ENCODE measurements at places on chromosomes 7 and 10. TPM values are rescaled to one million over a fixed set of nuclear protein-coding genes. Genes with fewer than 3 reads are reported as not detected.

The NRCAM gene
- total RNA-seq: 26.8 TPM

The ACTR3C gene
- total RNA-seq: 0.07 TPM

The AIMP2 gene
- total RNA-seq: 101 TPM

The CALN1 gene
- not detected for total RNA-seq

The DYNC1I1 gene
- total RNA-seq: 0.89 TPM

The MICALL2 gene
- 20.2 TPM for total RNA-seq

The PLEKHA8 gene
- total RNA-seq: 6.7 TPM

The EIF4H gene
- 398 TPM for total RNA-seq

The LEP gene
- not detected for total RNA-seq

The OPN4 gene
- total RNA-seq: not detected

The ABCC2 gene
- 0.07 TPM for total RNA-seq

The LIPK gene
- total RNA-seq: not detected

The GRM8 gene
- not detected for total RNA-seq

The IFIT2 gene
- 5.9 TPM for total RNA-seq

The IDI2 gene
- not detected for total RNA-seq

The FRMPD2 gene
- total RNA-seq: 0.05 TPM

The FRAT1 gene
- 1.1 TPM for total RNA-seq

The STAG3 gene
- total RNA-seq: 0.13 TPM

The LIPM gene
- total RNA-seq: not detected

The ITGA8 gene
- total RNA-seq: 0.53 TPM

The NXPH1 gene
- not detected for total RNA-seq

The WDFY4 gene
- total RNA-seq: 3.5 TPM

The PPP1R17 gene
- not detected for total RNA-seq

The PLEKHS1 gene
- not detected for total RNA-seq

The NPC1L1 gene
- total RNA-seq: not detected

The CYP17A1 gene
- total RNA-seq: not detected
